Thymus (tissue), 14 donors: ENCODE measurements at places on chromosomes 3 and 15.

DNA sequence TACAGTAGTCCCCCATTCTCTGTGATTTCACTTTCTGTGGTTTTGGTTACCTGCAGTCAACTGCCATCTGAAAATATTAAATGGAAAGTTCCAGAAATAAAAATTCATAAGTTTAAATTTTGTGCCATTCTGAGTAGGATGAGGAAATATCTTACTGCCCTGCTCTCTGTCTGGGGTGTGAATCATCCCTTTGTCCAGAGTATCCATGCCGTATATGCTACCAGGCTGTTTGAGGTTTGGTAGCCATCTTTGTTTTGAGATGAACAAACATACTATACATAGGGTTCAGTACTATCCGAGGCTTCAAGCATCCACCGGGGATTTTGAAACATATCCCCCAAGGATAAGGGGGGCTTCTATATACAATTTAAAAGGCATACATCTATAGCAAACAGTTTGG, 16.3 kb upstream of the FEM1B start:
- DNase-seq: no peak

DNA sequence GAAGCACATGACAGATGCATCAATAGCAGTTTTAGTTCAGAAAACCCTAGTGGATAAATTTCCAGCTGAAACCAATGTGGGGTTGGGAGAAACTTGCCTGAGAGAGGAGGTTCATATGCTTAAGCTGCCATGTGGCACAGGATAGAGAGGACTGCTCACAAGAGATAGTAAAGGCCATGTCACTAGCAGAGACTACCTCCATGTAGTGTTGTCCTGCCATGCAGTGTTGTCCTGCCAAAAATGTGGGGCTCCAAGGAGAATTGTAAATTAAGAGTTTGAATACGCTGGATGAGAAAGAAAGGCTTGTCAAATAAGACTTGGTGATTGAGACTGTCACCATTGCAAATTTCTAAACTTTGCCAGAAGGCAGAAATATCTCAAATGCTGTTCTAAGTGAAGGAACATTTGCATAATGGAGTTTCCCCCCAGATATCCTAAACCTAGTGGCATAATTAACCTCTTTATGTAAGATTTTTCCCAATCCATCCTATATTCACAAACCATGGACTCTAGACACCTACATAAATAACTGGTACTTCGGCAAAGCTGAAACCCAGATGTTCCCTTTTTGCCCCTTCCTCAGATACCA, 938.3 kb upstream of the ALCAM start:
- DNase-seq: no peak

- DNase-seq: no peak
Observed at GRCh38 chr3:156525808-156526207, 29.1 kb downstream of the SSR3 start.

GRCh38 chr15:63264688-63265293, 12.6 kb upstream of the APH1B start:
- no peak for DNase-seq

DNA sequence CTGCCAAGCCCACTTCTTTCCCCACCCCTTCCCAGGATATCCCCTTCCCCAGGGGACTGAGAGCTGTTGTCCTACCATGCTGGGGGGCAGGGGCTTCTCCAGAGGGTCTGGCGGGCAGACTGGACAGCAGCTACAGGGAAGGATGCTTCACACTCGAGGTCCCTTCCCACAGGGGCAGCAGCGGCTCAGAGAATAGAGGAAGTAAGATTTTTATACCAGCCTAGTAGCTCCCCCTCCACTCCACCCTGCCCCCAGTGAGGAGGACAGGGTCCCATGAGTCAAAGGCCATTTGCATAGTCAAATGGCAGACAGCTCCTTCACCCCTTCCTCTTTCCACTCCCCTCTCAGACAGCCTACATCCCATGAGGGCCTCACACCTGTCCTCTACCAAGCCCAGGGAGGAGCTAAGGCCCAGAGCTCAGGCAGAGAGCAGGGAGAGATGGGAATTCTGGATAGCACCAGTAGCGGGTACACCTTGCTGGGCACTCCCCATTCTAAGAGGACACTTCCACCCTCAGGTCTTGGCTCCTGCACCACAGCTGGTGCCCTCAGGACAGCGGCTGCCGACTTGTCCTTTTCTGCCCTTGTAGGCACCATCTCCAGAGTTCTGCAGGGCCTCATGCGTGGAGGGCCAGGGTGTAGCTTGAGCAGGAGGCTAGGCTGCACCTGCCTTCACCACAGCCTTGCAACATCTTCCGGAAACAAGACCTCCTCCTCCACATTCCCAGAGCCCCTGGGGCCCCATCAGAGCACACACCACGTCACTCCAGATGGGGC, at the start of gene TLR9:
Gene TLR9, minus strand, starts transcription at position 194 of the 777 bp plus-strand sequence. Its CDS starts 116 bp downstream, at position 78.
- peak; percentile 84 for DNase-seq
